T-helper 2 cell (primary cell): ENCODE measurements at places on chromosomes 11 and 22.

GRCh38 chr11:72805216-72805615 lies 9.0 kb upstream of the ATG16L2 start:
- no peak for DNase-seq

DNA sequence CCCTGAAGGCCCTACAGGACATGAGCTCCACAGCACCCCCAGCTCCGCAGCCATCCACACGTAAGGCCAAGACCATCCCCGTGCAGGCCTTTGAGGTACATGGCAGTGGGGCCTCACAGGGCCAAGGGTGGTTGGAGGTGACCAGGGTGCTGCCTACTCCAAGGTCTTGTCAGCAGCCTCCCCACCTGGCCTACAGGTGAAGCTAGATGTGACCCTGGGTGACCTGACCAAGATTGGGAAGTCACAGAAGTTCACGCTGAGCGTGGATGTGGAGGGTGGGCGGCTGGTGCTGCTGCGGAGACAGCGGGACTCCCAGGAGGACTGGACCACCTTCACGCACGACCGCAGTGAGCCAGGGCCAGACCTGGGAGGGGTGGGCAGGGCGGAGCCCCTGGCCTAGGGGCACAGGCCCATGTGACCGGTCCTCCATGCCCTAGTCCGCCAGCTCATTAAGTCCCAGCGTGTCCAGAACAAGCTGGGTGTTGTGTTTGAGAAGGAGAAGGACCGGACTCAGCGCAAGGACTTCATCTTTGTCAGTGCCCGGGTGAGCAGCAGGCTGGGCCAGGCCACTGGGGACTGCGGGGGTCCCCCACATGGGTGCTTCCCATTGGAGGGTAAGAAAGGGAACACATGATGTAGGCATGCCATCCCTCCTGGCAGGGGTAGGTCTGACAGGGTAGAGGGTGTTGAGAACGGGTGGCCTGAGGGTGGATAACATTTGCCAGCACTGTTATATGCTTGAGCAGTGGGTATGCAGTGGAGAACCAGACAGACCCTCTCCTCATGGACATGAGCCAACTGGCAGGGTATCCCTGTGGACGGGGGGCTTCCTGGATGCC lies 5.6 kb downstream of the INPPL1 start:
- DNase-seq, result no peak

DNA sequence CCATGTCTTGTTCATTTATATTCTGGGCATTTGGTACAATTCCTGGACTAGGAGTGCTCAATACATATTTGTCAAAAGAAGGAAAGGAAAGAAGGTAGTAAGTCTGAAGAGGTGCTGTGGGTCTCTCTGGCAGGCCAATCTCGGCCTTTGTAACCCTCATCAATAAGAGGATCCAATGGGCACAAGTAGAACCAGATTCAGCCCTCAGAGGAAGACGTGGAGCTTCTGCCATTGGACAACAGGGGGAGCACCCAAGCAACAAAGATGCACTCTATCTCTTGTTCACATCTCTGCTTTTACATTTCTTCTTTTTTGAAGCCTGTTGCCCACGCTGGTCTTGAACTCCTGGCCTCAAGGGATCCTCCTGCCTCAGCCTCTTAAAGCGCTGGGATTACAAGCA lies 2.2 kb upstream of the VPS11 start:
- DNase-seq, result no peak

- no peak for DNase-seq
Measured at GRCh38 chr11:91796999-91797398, 427.6 kb upstream of the FAT3 start.

- no peak for DNase-seq
Measured at GRCh38 chr11:15826826-15827225, 529.5 kb downstream of the SOX6 start.

DNA sequence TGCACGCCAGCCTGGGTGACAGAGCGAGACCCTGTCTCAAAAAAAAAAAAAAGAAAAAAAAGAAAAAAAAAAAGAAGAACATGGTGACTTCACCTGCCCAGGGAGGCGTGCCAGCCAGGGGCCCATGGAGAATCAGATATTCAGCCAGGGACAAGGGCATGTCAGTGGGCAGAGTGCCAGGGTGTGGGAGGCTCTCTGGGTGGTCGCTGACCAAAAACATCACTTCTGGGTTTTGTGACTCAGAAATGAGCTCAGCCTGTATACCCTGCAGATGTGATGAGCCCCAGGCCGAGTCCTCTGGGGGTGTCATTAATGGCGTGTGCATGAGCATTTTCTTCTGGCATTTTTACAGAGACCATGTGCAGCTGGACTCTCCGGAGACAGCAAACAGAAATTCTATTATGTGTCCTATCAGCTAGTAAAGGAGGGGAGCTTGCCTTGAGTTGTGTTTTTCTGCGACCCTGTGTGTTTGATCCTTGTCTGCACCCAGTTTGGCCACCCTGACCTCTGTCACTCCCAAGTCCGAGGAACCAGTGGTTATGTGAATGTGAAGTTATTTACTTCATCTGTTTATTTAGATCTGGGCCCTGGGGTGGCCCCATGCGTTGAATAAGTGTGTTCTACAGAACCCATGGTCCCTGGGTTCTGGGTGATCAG lies 53.6 kb downstream of the BCR start:
- no peak for DNase-seq

GRCh38 chr11:26227301-26227746 lies 104.6 kb upstream of the ANO3 start:
- DNase-seq, result no peak

DNA sequence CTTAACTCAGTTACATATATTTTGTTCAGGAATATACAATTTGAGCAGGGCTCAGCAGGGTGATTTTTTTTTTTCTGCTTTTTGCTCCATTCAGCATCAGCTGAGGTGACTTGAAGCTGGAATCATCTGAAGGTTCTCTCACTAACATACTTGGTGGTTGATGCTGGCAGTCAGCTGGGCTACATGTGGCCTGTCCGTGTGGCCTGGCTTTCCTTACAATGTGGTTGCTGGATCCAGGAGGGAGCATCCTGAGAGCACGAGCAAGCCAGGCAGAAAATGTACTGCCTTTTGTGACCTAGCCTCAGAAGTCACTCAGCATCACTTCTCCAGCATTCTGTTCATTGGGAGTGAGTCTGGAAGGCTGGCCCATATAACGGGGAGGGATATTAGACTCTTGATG lies 151.6 kb upstream of the E2F8 start:
- DNase-seq, result no peak

GRCh38 chr22:40410272-40410671 lies 39.9 kb downstream of the SGSM3 start:
- no peak for DNase-seq

GRCh38 chr11:87038235-87038977 lies 672 bp downstream of the TMEM135 start:
- no peak for DNase-seq

- DNase-seq, result no peak
Measured at GRCh38 chr22:33321466-33321865, 263.3 kb upstream of the SYN3 start.

DNA sequence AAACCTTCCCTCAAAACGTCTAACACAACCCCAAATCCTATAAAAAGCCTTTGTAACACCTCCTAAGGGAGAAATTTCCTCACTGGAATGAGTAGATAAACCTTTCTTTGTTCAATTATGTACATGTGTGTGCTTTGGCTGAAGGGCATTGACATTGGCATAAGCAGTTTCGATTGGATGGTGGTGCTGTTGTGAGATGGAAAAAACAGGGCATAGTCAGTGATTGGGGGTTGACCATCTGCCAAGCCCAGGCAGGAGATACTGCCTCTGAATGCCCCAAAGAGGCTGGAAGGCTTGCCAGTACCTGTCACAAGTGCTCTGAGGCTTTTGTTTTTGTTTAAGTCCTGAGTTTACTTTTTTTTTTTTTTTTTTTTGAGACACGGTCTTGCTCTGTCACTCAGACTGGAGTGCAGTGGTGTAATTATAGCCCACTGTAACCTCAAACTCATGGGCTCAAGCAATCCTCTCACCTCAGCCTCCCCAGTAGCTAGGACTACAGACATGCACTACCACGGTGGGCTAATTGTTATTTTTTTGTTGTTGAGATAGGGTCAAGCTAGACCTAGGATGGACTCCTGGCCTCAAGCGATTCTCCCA lies 1.2 kb upstream of the CCDC117 start:
- DNase-seq, result no peak

GRCh38 chr22:48423481-48423911 lies 1404.2 kb downstream of the BRD1 start:
- DNase-seq, result no peak

GRCh38 chr22:36329254-36330078 lies 58.3 kb downstream of the MYH9 start:
- DNase-seq, result peak; percentile 79

GRCh38 chr11:26649884-26650283 lies 72.0 kb downstream of the SLC5A12 start:
- no peak for DNase-seq

DNA sequence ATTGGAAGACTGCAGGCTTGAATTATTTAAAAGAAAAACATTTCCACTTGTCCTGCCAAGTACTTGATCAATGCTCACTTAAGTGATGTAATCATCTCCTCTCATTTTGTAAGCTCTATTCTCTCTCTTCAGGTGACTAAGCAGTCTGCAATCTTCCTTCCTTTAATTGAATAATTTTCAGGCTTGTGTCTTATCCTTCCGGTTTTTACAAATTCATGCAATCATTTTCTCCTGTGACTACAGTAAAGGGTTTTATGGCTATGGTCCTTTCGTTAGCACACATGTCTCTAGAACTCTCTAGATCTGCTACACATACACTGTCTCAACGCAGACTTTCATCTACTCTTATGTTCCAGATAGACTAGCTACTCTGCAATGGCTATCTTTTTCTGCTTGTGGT lies 12.6 kb upstream of the UPB1 start:
- no peak for DNase-seq

DNA sequence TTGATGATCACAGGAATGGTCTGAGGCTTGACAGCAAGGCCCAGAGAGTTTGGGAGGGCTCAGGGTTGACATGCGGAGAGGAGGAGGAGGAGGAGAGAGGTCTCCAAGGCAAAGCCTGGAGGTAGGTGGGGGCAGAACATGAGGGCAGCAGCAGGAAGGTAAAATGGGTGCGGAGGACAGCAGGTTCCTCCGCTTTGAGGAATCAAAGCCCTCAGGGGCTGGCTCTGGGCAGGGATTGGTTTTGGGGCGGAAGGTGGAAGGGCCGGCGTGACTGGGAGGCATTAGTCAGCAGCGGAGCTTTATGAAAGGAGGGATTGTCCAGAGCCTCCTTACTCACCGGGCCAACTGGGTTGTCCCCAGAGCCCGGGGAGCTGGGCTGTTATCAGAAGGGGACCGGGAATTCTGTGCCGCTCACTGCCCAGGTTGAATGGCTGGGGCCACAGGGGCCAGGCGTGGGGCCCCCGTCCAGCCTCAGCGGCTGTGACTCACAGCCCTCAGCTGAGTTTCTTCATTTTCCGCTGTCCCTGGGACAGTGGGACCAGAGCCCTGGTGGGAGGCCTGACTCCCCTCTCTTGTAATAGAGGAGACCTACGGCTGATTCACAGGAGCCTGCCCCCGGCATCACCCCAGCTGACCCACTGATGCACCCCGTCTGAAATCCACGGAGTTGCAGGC lies 36.2 kb downstream of the LIF start:
- no peak for DNase-seq

- no peak for DNase-seq
Measured at GRCh38 chr11:31529189-31529588, 19.6 kb downstream of the ELP4 start.

DNA sequence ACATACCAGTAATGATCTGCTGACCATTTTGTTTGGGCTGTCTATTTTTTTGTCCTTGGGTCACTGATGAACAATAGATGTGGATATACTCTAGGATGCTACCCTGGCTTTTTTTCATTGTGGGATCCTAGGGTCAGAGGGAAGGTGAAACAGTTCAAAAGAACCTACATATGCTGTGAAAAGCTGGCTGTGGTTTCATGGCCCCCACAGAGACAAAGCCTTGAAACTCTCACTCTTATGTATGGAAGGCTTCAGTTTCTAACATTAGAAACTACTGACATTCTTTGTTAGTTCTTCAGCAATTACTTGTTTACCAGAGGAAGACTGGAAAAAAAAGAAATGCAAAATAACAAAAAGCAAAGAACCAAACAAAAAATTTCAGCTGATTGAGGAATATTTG lies 250.7 kb downstream of the FAT3 start:
- DNase-seq, result no peak

DNA sequence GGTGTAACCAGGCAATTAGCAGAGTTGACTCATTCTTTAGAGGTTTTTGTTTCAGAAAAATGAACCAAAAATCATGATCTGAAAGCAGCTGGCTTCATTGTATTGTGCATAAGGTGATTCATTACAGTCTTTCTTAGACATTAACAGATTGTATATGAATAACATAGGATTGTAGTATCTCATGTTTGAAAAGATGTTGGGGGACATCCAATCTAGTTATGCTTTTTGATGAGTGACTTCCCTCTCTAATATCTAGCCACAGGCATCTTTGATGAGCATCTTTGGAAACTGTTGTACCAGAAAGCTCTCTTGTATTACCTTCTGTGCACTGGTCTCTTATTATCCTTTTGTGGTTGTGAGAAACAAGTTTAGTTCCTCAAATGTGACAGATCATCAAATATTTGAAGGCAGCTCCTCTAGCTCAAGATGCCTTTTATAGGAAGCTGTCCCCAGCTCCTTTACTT lies 8.3 kb downstream of the GRK3 start:
- DNase-seq, result no peak

GRCh38 chr11:61870541-61871031 lies 20.8 kb downstream of the FADS3 start:
- DNase-seq, result no peak

DNA sequence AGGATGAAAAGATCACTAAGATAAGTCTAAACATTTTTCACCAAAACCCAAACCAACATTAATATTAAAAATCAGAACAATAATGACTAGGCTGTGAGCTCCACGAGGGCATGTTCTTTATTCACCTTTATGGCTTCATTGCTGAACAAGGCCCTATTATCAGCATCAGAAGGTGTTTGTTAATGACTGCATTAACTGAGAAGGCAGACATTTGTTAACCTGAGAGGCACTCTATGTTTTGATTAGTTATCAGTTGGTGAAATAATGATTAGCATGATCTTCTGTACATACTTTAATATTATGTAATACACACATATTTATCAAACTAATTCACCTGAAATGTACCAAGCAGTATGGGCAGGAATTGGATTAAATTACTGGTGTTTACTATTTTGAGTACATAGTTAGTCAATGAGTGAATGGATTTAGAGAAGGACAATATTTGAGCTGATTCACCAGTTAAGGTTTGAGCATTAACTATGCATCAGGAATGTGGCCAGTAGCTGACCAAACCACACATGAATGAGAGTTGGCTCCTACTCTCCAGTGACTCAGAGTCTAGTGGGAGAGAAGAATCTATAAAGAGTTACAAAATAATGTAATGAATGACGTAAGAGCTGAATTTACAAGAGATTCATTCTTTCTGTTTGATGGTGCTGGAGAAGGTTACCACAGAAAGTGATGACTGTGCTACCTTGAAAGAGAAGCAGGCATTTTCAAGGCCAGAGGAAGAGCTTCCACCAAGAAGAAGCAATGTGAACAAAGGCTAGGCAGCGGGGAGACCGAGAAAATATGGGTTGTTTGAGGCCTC lies 6.7 kb downstream of the IL18 start:
- no peak for DNase-seq

- no peak for DNase-seq
Measured at GRCh38 chr11:62926680-62927455, 5.7 kb upstream of the CHRM1 start.

- no peak for DNase-seq
Measured at GRCh38 chr22:41576877-41577276, 12.8 kb downstream of the PMM1 start.
